ENCODE measurements at places on chromosomes 2 and 18.

- DNase-seq: no peak
Observed at GRCh38 chr2:924701-925100, 25.9 kb upstream of the SNTG2 start.

DNA sequence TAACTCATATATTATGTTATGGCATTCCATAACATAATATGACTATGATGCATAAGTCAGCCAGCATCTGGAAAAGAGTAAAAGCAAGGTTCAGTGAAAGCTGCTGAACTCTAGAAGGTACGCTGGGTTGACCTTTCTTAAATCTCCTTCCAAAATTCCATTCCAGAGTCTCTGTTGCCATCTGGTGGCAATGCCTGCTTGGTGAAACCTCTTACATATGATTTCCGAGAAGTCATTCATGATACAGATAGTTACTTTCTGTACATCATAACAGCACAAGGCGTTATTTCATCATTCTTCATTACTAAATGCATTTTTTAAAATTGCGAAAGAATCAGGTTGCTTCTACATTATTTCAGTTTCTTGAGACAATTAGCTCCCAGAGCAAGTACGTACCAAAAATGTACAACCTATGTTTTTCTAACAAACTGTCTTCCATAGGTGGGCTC lies 7.0 kb upstream of the EPG5 start:
- peak; percentile 37 for DNase-seq

DNA sequence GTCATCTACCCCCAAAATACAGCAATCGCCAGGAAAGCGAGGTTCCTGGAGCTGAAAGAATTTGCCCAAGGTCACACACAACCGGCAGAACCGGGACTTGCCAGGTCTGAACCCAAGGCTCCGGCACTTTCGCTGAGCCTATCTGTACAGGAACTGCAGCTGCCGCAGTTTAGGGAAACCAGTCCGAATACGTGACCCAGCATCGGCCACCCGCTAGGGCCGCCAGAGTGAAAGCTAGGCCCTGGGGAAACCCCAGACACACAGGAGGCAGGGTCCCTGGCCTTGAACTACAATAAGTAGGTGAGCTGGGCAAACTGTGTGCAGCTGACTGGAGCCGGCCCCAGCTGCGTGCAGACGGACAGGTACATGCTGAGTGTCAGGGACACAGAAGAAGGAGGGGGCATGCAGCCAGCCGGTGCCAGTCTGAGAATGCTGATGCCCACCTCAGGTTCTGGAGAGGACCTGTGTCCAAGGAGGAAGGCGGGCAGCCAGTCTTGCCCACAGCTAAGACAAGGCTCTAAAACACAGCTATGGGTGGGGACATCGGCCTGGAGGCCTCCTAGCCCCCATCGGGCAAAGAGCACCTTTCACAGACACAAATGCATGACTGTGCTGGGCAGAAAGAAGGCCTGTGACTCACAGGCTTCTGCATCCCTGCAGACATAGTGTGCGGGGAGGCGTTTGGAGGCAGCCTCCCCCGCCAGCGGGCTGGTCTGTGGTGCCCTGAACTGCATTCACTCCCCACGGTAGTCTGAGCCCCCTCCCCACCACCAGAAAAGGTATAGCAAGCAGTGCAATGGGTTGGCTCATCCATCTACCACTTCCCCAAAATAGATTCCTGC lies 107.4 kb upstream of the ID2 start:
- DNase-seq: no peak

DNA sequence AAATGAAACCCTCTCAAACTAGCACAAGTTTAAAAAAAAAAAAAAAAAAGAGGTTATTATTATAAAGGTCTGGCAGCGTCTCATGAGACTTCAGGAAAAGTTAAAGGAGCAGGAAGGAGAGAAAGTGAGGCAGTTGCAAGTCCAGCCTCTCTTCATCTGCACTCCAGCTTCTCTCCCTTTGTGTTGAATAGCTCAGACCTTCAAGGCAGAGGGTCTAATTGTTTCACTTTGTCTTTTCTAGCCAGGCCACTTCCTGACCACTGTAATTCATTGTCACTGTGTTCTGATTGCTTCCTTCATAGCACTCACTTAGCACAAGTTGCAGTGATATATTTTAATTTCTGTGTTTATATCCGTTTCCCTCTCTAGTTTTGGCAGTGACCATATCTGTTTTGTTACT lies 99.9 kb downstream of the SPATS2L start:
- no peak for DNase-seq
